ENCODE measurements at places on chromosomes 16 and 17. TPM values are rescaled to one million over a fixed set of nuclear protein-coding genes. Genes with fewer than 3 reads are reported as not detected.

The CSNK2A2 gene
- 28.5 TPM for total RNA-seq

The C16orf89 gene
- 4.4 TPM for total RNA-seq

The TPPP3 gene
- 28.2 TPM for total RNA-seq

The FASN gene
- total RNA-seq: 127 TPM

The ITGAL gene
- 5.4 TPM for total RNA-seq

The FDXR gene
- 16.0 TPM for total RNA-seq

The MMP2 gene
- total RNA-seq: 296 TPM

The C16orf54 gene
- 3.2 TPM for total RNA-seq

The CAMTA2 gene
- 36.3 TPM for total RNA-seq

The TEX19 gene
- not detected for total RNA-seq

The TPSAB1 gene
- total RNA-seq: 70.0 TPM

The KRT31 gene
- total RNA-seq: not detected

The PRKCB gene
- total RNA-seq: 9.1 TPM

The CBLN1 gene
- not detected for total RNA-seq

The CHD3 gene
- 128 TPM for total RNA-seq

The NUPR1 gene
- 62.1 TPM for total RNA-seq

The TNFRSF13B gene
- not detected for total RNA-seq

The ATAD5 gene
- total RNA-seq: 2.7 TPM

The FCSK gene
- 20.6 TPM for total RNA-seq

The FOXC2 gene
- 2.7 TPM for total RNA-seq

The GDPD3 gene
- 6.9 TPM for total RNA-seq

The TEX14 gene
- not detected for total RNA-seq

The DEXI gene
- total RNA-seq: 67.5 TPM

The SPN gene
- total RNA-seq: 7.4 TPM

The UTS2R gene
- total RNA-seq: not detected

The OTOP2 gene
- total RNA-seq: not detected

The PLD6 gene
- total RNA-seq: 0.74 TPM

The RDM1 gene
- 0.49 TPM for total RNA-seq

The SLFN14 gene
- total RNA-seq: not detected

The CTRB1 gene
- total RNA-seq: not detected

The CHMP6 gene
- total RNA-seq: 31.7 TPM

The TMEM94 gene
- 43.2 TPM for total RNA-seq

The MLYCD gene
- 8.8 TPM for total RNA-seq

The ABCC3 gene
- total RNA-seq: 47.6 TPM

The SLC4A1 gene
- not detected for total RNA-seq

The OR1F1 gene
- not detected for total RNA-seq

The CSH2 gene
- total RNA-seq: not detected

The KRTAP1-1 gene
- total RNA-seq: not detected

The TBC1D3 gene
- not detected for total RNA-seq

The SLC2A4 gene
- total RNA-seq: 3.2 TPM

The PPM1E gene
- total RNA-seq: 0.25 TPM

The HOXB9 gene
- not detected for total RNA-seq

The ZNF747 gene
- total RNA-seq: 10.6 TPM

The FHOD1 gene
- 17.2 TPM for total RNA-seq

The TMC5 gene
- not detected for total RNA-seq

The CDH15 gene
- not detected for total RNA-seq

The ASGR1 gene
- total RNA-seq: 2.5 TPM

The CCL3 gene
- total RNA-seq: 2.9 TPM

The CCL16 gene
- total RNA-seq: not detected

The MRC2 gene
- 89.4 TPM for total RNA-seq

The MAPT gene
- total RNA-seq: 6.1 TPM

The KRTAP9-4 gene
- not detected for total RNA-seq

The USP31 gene
- total RNA-seq: 32.2 TPM
